Progenitor cell of endocrine pancreas (in vitro differentiated cells): ENCODE measurements at places on chromosomes 7 and 10. TPM values are rescaled to one million over a fixed set of nuclear protein-coding genes. Genes with fewer than 3 reads are reported as not detected.

The FEZF1 gene
- total RNA-seq: not detected in 2 replicates

The GRID1 gene
- 0.22 and 0.42 TPM in 2 replicates for total RNA-seq

The STAG3 gene
- total RNA-seq: 2.4 and 2.5 TPM in 2 replicates

The EXOSC1 gene
- total RNA-seq: 38.0 and 41.5 TPM in 2 replicates

DNA sequence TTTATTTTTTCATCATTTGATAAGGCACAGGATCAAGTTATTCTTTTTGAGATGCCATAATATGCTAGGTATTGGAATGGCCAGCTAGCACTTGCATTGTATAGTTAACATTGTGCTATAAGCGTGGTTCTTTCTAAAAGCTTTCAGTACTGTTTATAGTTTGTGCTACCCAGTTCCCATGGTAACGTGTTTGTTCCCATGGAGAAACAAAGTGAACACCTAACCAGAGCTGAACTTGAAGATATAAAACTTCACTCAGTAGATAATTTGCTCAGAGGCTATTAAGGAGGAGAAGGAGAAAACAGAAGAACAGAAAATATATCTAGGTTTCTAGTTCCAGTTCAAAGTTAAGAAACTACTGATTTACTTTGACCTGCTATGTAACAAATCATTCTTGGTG lies 23.6 kb upstream of the ITGB8 start:
- no peaks in the 10 kb centered on the region for H3K27me3 ChIP-seq
- no peaks in the 10 kb centered on the region for H3K36me3 ChIP-seq
- H3K4me3 ChIP-seq: no peak overlapping the region

DNA sequence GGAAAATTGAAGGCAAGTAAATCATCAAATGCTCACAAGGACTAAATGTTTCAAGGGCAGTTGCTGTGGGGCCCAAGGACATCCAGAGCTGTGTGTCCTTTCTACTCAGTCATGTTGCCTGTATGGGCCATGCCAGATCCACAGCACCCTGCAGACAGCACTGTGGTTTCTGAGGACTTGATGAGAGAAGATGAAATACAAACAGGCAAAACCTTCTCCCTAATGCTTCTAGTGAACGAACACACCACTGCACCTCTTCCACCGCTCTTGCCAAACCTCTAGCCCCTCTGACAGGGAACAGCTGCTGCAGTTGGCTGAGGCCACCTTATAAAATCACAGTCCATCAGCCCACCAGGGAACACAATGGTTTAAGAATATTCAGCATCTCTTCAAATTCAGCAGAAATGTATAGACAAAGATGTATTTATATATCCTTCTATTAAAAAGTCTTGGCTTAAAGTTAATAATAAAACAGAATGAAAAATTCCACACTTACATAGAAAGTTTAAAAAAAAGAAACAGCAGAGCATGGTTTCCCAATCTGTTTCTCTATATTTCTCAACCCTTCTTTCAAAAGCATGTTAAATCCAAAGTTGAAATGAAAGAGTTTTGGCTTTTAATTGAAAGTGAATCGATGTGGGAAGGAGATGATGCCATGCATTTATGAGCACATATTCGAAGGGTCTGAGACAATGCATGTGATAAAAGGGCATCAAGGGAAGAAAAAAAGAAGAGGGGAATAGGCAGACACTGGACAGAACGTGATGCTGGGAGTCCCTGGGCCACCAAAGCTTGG lies 14.0 kb downstream of the CYP3A7 start:
- no peak overlapping the region for H3K4me3 ChIP-seq
- H3K27ac ChIP-seq: no peak overlapping the region
- H3K36me3 ChIP-seq: no peaks in the 10 kb centered on the region
- no peaks in the 10 kb centered on the region for H3K4me1 ChIP-seq
- peaks cover 4% of the 10 kb centered on the region for H3K27me3 ChIP-seq

DNA sequence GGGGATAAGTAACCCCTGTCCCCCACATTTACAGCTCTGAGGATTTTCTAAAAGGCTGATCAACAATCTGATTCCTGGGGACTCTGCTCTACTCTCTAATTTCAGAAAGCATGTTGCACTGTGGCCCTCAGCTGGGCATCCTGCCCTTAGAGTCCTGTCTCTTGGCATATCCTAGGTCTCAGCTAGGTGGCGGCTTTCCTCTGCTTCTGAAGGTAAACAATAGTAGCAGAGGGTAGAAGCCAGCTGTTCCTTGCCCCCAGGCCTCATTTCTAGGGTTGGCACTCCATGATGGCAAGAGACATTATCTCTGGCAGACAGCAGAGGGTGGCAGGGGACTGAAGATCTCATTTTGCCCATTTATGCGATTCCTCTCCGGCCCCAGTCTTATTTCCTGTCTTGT lies 77.0 kb downstream of the ADCYAP1R1 start:
- peaks cover 2% of the 10 kb centered on the region for H3K4me1 ChIP-seq
- peaks cover 2% of the 10 kb centered on the region for H3K27me3 ChIP-seq
- no peak for DNase-seq
- H3K27ac ChIP-seq: no peak overlapping the region

- H3K4me1 ChIP-seq: peaks cover 7% of the 10 kb centered on the region
These were observed 70.4 kb upstream of the NOBOX start for GRCh38 chr7:144473908-144474307.

DNA sequence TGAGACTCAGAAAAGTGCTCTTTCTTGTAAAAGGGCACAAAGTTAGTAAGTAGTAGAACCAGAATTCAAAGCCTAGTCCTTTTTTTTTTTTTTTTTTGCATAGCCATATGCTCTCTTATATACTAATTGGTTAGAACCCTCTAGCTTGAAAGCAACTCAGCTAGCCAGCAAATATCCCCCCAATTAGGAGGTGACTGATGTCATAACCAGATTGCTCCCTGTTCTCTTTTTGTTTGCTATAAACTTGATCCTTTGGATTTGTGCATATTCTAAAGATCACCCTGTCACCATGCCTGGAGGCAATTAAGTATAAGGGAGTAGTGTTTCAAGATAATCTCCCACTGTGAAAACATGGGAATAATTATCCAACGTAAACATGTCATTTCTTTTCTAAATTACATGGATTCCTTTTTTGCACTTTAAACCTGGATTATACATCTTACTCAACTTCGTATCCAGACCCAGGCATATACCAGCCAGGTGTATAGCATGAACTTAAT lies 963.4 kb downstream of the CNTNAP2 start:
- H3K4me1 ChIP-seq: peaks cover 8% of the 10 kb centered on the region
- H3K4me3 ChIP-seq: no peak overlapping the region

GRCh38 chr10:63114031-63114814 lies 18.9 kb upstream of the NRBF2 start:
- H3K27ac ChIP-seq: no peak overlapping the region
- no peaks in the 10 kb centered on the region for H3K27me3 ChIP-seq
- H3K4me3 ChIP-seq: no peak overlapping the region
- no peaks in the 10 kb centered on the region for H3K36me3 ChIP-seq
